ENCODE measurements at places on chromosomes 1 and 21. TPM values are rescaled to one million over a fixed set of nuclear protein-coding genes. Genes with fewer than 3 reads are reported as not detected.

The ALX3 gene
- not detected for total RNA-seq

DNA sequence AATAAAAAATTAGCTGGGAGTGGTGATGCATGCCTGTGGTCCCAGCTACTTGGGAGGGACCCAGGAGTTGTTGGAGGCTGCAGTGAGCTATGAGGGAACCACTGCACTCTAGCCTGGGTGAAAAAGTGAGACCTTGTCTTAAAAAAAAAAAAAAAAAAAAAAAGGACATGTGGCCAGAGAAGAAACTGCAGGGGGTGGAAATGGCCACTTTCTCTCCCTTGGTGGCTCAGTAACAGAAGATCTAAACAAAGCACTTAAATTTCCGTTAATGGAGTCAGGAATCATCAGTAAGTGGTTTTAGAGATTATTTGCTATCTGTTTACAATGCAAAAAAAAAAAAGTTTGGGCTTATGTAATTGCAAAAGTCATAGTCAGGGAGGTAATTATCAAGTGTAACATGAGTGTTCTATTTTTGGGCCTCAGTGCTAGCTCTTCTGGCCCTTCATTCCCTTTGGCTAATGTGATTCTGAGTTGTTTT lies 19.3 kb upstream of the OPRD1 start:
- DNase-seq: no peak

DNA sequence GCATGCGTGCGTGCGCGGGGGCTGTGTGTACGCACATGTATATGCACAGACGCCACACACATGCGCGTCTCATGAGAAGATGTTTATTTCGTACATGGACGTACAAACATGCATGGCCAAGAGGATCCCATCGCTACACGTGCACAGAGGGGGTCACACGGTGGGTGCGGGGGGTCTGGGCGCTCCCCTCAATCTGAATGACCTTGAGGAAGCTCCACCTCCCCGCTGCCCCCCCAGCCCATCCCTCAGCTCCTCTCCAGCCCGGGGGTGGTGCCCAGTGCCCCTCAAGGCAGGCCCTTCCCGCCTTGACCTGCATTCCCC lies 1.5 kb downstream of the TMEM240 start:
- no peak for DNase-seq

DNA sequence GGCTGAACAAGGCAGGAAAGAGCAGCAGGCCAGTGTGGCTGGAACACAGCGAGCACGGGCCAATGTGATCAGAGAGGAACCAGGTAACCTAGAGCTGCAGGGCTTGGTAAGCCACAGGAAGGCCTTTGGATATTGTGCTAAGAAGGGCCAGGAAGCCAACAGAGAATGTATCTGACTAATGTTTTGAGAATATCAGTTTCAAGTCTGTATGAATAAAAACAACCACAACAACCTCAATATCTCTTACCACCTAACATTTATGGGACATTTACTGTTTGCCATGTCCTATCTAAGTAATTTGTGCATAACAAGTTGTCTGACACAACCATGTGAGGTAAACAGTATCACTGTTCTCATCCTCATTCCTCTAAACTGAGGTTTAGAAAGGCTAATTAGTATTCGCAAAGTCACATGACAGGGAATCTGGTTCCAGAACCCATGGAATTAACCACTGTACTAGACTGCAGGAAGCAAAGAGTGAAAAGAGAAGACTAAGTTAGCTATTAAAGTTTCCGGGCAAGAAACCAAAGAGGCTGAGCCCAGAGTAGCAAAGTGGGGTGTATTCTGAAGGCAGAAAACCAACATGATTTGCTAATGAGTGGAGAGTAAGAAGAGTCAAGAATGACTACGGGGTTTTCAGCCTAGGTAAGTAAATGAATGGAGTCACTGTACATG lies 38.9 kb downstream of the SPRTN start:
- DNase-seq: no peak

DNA sequence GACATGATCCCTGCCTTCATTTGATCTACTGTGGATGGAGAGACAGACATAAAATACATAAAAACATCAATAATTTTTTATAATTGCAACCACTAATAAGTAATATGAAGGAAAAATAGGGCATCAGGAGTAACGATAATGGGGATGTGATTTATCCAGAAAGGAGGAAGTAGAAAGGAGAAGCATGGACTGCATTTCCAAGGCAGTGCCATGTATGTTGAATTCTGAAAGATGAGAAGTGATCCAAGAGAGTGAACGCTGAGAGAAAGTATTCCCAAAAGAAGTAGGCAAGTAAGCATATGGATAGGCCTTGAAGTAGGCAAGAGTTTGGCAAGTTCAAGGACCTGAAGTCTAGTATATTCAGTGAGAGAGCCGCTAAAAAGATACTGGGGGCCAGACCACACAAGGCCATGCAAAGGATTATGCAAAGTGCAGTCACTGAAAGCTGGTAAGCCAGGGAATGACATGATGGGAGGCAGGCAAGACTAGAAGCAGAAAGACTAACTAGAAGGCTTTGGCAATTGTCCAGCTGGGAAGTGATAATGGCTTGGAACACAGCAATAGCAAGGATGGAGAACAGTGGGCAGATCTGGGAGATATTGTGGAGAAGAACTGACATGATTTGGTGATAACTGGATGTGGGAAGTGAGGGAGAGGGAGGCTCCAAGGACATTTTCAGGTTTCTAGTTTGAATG lies 85.9 kb downstream of the TM2D1 start:
- DNase-seq: no peak

Data from pulmonary artery endothelial cell (primary cell).